ENCODE measurements at places on chromosomes 5 and 9.

DNA sequence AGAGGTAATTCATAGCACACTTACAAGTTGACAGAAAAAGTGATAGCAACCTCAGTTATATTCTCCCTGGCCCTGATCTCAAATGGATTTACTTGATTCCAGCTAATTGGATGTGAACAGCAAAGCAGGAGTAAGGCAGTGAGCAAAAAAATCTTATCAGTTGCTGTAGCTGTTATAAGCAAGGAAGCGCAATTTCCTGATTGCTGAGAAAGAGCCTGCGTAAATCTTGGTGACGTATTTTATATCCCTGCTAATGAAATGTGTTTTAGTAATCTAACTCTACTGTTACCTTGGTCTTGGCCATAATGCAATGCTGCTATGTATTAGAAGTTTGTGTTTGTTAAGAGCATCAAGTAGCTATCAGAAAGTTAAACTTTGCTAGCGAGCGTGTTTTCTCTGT is 661.2 kb upstream of the SEMA6A start:
- DNase-seq = no peak

DNA sequence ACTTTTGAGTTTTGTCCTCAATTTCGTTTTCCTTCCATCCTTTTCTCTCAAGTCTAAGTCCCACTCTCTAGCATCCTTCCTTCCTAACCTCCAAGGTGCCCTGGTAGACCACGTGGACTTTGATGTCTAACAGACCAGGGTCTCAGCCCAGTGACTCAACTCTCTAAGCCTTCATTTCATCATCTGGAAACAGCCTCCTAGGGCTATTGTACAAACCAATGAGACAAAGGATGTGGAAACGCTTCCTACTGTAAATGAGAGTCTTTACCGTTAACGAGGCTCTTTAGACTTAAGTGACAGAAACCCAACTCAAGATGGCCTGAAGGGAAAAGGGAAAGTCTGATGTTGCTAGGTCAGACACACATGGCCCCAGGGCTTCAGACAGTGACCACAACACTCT is 49.2 kb upstream of the CPLX2 start:
- no peak for DNase-seq

DNA sequence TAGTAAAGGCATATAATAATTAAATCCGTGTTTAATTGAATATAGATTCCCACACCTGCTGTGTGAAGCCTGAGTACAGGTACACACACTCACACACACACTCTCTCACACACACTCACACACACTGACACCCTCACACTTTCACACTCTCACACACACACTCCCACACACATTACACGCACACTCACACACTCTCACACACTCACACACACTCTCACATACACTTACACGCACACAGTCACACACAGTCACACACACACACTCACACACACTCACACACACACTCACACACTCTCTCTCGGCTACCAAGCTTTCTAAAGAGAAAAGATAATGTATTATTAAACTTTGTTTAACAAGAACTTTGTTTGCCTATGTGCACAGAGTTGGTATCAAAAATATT is 195.1 kb upstream of the CTNND2 start:
- DNase-seq = no peak

DNA sequence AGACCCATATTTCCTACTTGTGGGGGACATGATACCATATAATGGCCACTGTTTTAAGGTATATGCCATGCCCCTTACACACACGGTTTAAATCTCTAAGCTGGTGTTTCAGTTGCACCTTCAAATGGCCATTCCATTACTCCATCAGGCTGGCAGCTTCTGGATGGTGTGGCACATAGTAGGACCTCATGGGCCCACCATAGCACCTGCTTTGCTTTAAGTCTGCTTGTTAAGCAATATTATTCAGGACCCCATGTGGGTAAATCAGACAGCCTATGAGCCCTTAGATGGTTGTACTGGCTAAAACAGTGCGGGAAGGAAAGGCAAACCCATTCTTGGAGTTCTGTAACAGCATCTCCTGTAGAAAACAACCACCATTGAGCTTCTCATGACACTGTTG is 27.4 kb upstream of the PANK3 start:
- DNase-seq = no peak

GRCh38 chr9:25396828-25397227 is 281.4 kb downstream of the TUSC1 start:
- no peak for DNase-seq
